ENCODE measurements at places on chromosomes 4 and X. TPM values are rescaled to one million over a fixed set of nuclear protein-coding genes. Genes with fewer than 3 reads are reported as not detected.

DNA sequence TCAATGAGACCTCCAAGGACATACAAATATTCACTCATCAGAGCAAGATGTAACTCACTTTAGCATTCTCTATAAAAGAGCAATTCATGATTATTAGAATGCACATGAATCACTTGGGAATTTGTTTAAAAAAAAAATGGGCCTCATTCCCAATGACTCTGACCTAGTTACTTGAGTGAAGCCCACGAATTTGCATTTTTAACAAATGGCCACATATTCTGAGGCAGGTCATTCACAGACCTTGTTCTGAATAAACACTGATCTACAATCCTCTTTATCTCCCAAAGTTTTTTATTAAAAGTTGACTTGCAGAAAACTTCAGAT, 255.1 kb upstream of the VEGFC start:
- no peak overlapping the region for H3K27ac ChIP-seq
- H3K4me3 ChIP-seq: no peak overlapping the region
- no peaks in the 10 kb centered on the region for H3K27me3 ChIP-seq
- no peaks in the 10 kb centered on the region for H3K4me1 ChIP-seq
- H3K36me3 ChIP-seq: no peaks in the 10 kb centered on the region
- no peak for DNase-seq

The NAT8L gene
- not detected for polyA plus RNA-seq

The GLRA3 gene
- not detected for polyA plus RNA-seq

- H3K27me3 ChIP-seq: no peaks in the 10 kb centered on the region
- H3K4me3 ChIP-seq: no peak overlapping the region
- H3K4me1 ChIP-seq: no peaks in the 10 kb centered on the region
Observed at GRCh38 chrX:112068430-112068829, 14.1 kb downstream of the TRPC5 start.

The PNCK gene
- not detected for polyA plus RNA-seq

- peaks cover 27% of the 10 kb centered on the region for H3K4me1 ChIP-seq
- peak overlapping the region; percentile 68 for H3K4me3 ChIP-seq
- no peaks in the 10 kb centered on the region for H3K27me3 ChIP-seq
- H3K27ac ChIP-seq: peak overlapping the region; percentile 68
- H3K36me3 ChIP-seq: no peaks in the 10 kb centered on the region
Observed at GRCh38 chrX:110318664-110318968, 731 bp upstream of the AMMECR1 start.
